ENCODE measurements at places on chromosomes 6 and 20.
A peak's percentile ranks its signal among the peaks of the same experiment; 100 is the strongest.

- no peak for DNase-seq
Observed at GRCh38 chr6:63923139-63923739, 287.6 kb downstream of the PHF3 start.

- no peak for DNase-seq
Observed at GRCh38 chr6:56349194-56349593, 101.8 kb upstream of the COL21A1 start.

DNA sequence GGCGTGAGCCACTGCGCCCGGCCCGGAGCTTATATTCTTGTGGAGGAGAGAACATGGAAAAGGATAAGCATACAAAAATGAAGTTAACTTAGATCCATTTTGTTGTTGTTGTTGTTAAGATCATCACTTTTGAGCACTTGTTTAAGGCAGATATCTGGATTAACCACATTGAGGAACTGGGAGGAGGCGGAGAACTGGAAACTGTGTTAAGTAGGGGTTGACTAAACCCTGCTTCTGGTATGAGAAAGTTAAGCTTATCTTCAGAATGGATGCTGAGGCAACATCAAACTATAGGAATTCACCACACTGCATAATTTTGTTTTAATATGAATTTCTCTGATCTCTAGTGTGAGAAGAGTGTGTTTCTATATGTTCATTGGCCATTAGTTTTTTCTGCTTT lies 57.6 kb downstream of the GCNT2 start:
- DNase-seq: no peak

DNA sequence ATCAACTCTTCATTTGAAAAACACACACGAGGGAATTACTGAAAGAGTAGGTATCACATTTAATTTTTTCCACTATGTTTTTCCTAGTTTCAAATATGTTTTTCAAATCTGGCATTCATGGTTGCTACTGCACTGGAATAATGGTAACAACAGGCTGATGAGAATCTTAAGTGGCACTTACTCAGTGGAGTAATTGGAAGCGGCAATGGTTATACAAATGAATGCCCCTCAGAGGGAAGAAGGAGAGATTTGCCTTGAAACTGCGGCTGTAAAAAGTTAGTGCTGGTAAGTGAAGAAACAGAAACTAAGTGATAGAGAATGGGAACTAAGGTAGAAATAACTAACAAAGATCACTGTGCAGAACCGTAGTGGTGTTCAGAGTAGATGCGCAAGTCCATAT lies 41.0 kb upstream of the PDE7B start:
- DNase-seq: no peak

DNA sequence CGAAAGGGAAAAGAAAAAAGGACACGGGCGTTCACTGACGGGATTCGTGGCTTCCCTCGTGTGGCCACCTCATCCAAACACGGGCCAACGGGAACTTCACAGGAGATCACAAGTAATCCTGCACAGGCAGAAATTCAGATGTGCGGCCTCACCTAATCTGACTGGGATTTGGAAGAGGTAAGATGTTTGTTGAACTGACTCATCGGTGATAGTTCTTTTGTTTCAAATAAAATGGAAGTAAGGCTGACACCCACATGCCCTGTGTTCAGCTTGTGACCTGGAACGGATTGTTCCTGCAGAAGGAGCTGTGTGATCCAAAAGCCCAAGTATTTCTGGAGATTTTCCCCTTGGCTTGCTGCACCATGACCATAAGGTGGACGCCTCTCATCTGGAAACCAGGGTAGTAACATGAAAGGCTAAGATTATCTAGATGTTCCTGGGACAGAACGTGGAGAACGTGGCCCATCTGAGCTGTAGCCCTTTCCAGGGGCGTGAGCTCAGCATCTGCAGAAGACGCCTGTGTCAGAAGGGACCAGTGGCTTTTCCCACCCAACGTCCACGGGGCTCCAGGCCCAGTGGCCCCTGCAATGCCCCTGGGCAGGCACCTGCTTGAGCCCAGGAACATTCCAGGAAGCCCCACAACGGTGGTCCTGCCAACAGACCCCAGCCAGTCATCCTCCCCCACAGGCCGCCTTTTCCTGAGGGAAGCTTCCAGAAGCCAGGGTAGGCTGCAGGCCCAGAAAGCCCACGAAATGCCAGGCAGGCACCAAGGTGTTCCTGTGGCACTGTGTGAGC lies 39.7 kb downstream of the DLL1 start:
- DNase-seq: no peak

DNA sequence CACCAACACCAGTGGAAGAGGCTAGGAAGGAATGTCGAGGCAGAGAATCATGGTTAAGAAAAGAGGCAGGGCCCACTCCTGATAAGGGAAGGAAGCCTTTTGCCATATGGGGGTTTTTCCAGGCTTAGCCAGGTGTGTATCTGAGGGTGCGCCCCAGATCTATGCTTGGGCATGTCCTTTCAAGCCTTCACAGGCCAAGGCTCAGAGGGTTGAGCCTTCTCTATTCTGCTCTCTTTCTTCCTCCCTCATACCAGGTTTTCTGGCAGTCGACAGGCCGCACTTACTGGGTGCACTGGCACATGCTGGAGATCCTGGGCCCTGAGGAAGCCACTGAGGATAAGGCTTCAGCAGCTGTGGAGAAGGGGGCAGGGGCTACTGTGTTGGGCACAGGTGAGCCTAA lies 4.7 kb downstream of the CUL9 start:
- no peak for DNase-seq

DNA sequence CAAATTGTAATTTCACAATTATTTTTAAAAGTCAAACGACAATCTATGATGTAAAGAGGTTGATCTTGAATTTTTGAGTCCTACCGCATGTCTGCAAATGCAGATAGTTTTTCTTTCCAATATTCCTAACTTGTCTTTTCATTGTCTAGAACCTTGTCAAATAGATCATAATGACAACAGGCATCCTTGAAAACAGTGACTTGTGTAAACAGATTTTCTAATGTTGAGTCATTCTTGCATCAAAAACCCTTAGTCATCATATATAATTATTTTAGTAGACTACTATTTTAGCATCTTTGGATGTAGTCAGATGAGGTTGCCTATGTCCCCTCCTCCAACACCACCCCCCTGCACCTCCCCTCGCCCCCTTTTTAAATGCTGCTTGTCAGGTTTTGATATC lies 43.8 kb downstream of the BMP6 start:
- DNase-seq: no peak

- no peak for DNase-seq
Observed at GRCh38 chr6:67698534-67698933, 936.5 kb upstream of the ADGRB3 start.

DNA sequence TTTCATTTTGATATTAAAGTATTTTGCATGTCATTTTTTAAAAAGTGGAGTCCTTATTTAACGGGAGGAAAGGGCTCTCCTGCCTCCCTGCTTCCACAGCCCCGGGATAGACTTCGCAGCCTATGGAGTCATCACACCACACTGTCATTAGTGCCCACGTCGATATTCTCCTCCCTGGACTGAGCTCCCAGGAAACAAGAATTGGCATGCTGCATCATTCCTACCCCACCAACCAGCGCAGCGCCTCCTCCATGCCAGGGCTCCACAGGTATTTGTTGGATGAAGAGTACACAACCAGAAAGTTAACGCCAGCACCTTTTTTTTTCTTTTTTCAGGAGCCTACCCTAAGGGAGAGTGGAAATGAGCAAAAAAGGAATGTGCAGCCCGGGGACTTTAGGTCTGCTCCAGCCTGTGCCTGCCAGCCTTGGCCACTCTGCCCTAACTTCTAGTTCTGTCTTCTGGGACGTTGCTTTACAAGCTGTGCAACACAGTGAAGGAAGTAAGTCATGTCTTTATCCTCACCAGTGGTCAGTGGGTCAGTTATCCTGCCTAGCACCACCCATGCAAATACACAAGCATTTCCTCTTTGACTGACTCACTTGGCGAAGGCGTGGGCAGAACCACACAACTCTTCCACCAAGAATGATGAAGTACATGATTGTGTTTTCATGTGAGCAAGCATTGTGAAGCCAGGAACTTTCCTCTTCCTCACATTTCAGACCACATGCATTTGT lies 180.7 kb upstream of the UST start:
- DNase-seq: peak; percentile 65

DNA sequence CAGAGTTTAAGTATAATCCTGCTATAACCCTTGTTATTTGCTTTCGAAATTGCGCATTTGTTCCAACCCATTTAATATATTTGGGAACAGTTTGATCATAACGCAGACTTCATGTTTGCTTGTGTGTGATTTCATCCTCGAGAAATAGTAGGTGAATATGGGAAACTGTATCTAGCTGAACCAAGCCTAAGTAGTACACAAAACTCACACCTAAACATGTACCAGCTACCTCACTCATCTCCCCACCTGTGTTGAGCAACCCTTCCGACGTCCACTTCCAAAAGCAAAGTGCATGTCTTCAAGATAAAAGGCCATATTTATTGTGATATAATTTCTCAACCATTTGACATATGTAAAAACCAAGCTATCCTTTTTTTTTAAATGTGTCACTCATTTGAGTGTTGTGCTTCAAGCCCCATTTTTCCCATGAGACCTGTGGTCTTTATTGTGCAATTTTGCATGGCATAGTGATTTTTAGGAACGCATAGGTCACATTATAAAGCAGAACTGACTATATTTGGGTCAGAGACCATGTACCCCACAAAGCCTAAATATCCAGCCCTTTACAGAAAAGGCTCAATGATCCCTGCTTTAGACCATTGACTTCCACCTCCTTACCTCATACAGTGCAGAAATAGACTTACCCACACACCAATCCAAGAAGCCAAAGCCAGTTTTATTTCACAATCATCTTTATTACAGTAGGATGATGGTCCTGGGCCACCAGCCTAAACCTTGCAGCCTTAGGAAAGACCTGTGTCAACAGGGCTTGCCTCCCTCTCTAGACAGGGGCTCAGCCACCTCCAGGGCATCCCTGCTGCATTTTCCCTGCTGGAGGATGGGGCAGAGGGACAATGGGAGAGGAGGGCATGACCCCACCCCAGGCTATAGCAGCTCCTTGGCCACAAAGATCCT lies 7.1 kb downstream of the CCND3 start:
- DNase-seq: no peak

DNA sequence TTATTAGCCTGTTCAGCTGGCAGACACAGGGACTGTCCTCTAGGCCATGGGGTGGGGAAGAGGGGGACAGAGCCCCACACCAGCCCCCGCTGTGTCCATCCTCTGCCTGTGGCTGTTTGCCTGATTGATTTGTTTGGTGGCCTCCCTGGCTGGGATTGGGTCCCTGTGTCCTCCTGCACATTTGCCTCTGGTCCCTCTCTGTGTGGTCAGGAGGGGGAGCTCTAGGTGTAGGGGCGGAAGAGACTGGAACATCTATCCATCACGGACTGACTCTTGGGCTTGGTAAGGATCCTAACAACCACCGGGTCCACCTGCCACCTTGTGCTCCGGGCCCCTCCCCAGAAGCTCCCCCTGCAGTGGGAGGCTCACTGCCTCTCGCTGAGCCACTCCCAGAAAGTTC lies 38.4 kb upstream of the CCDC167 start:
- no peak for DNase-seq

- no peak for DNase-seq
Observed at GRCh38 chr6:88574651-88575050, 388.8 kb downstream of the RNGTT start.

- DNase-seq: no peak
Observed at GRCh38 chr6:106249658-106250057, 75.9 kb downstream of the ATG5 start.

DNA sequence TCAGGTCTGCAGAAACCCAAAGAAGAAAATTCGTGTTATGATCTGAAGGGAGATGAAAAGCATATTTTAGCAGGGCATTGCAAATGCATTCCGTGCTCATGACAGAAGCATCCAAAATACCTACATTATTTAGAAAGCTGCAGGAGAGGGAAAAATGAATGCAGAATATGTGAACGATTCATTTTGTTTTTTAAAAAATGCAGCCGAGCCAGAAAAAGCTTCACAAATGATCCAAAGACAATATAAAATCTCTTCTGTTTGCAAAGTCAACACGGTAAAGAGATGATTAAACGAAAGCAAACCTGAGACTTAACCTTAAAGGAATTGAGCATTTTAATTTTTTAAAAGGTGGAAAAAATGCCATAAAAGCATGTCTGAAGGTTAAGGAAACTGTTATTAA lies 136.1 kb upstream of the SULF2 start:
- DNase-seq: no peak

GRCh38 chr6:162404951-162405350 lies 322.6 kb downstream of the PRKN start:
- DNase-seq: no peak

GRCh38 chr6:37943436-37944058 lies 124.0 kb downstream of the ZFAND3 start:
- no peak for DNase-seq

DNA sequence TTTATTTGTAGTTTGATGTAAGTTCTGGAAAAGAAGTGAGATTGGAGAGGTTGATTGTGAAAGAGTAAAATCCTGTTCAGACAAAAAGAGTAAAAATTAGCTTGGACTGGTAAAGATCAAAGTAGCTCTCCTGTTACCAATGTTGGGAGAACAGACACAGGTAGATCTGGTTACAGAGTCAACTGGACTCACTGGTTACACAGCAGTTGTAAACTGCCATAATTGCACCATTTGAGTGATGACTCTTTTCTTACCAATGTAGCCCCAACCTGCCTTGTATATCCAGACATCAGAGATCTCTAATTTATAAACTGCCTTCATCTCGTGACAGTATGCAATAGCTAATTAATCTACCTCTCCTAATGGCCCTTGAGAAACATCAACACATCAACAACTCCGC lies 165.6 kb upstream of the PRSS16 start:
- DNase-seq: no peak

- DNase-seq: no peak
Observed at GRCh38 chr6:32963866-32964265, 4.5 kb upstream of the BRD2 start.

DNA sequence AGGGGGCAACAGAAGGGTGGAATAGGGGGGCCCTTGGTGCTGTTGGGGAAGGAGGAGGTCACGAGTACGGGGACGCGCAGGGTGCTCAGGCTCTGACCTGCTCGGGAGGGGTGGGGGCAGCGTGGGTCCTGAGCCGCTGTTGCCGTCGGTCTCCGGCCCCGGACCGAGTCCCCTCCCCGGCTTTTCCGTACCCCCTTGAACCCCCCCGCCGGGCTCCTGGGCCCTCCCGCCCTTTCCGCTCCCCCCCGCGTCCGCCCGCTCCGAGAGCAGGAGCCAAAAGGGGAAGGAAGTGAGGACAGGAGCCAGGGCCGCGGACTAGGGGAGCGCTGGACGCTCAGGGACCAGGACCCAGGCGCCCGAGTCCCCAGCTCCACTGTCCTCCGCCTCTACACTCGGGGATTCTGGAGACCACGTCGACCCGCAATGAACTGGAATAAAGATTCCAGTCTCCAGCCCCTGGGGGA lies at the start of gene RGL2:
Gene RGL2, minus strand, starts transcription at position 170 of the 464 bp plus-strand sequence. CDS start 332 bp downstream, outside the sequence.
- no peak for DNase-seq

Measured in stimulated activated effector memory CD8-positive, alpha-beta T cell treated with anti-CD3 and anti-CD28 coated beads, Interleukin-12 subunit alpha, Interleukin-12 subunit beta, amount 100 ng/mL, for 72 hours (primary cell).